Anterior cingulate cortex (tissue), 58 donors: ENCODE measurements at places on chromosomes 3 and 15.

DNA sequence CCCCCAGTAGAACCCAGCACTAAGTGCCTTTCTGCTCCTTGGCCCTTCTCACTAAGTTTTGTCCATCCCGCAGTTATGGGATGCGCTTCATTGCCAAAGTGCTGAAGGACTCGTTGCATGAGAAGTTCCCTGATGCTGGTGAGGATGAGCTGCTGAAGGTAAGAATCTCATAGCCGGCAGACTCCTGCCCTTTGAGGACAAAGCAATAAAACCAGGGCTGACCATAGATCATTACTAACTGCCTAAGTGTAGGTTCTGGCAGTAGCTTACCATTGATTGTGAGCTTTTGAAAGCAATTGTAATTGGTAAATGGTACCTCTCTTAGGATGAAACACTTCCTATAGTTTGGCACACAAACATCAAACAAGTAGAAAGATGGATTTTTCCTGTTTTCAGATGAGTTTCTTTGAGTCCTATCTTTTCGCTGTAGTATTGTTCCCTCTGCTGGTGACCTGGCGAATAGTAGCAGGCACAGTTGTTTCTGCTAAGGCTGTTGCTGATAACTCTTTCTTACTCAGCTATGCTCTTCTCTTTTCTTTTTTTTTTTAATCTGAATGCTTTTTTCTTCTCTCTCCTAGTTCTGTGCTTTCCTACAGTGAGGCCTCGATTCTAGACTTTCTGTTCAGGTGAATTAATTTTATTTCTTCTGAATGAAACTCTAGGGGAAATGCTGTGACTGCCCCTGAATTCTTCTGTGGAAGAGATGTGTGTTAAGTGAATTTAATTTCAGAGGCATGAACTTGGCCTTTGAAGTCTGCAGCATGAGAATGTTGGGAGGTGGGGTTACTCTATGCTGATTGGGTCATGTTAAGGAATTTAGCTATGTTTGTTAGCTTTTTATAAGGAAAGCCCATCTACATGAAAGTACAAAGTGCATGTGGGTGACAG lies 47.4 kb upstream of the CRTC3 start:
- DNase-seq = peak; percentile 31

GRCh38 chr15:67158367-67158766 lies 93.0 kb downstream of the SMAD3 start:
- no peak for DNase-seq

DNA sequence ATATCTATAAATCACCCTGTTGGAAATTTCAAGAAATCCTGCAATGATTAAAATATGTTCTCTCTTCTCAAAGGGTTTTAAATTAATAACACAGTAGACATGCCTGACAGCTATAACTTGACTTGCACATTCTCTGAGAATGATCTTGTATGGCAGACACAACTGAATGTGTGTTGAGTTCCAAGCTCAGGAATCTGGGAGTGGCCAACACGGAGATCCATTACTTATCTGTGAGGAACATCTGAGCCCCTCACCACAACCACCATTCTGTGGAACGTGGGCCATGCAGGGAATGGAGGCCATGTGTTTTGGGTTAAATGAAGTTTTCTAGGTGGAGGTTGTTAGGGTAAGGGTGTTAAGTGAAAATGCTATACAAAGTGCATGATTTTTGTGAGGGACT lies 105.3 kb upstream of the CHMP2B start:
- DNase-seq = no peak

DNA sequence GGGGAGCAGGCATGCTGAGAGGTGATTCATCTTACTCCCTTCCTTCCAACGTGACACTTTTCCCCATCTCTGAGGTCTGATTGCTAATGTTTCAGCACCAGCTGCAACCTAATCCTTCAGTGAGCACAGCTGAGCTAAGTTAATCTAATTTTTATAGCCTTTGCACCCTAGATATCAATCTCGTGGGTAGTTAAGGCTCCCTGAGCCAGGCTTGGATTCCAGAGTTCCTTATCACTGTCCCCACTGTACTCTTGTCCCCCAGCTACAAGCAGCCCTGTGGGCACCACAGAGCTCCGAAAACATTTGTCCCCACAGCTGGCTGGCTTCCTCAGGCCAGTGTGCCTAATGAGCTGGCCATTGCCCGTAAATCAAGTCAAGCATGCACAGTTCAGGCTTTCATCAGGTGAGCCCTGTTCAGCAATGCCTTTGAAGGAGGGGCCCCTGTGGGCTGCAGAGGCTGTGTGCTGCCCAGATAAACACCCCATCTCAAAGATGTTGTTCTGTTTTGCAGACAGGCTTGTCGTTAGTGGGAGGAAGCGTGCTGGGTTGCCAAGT lies 376.9 kb upstream of the RASGRP1 start:
- no peak for DNase-seq

- DNase-seq = no peak
Observed at GRCh38 chr15:83475551-83475950, 28.4 kb downstream of the SH3GL3 start.

- no peak for DNase-seq
Observed at GRCh38 chr15:95176794-95177577, 945.6 kb downstream of the MCTP2 start.

GRCh38 chr15:87687523-87687870 lies 569.0 kb downstream of the NTRK3 start:
- no peak for DNase-seq

DNA sequence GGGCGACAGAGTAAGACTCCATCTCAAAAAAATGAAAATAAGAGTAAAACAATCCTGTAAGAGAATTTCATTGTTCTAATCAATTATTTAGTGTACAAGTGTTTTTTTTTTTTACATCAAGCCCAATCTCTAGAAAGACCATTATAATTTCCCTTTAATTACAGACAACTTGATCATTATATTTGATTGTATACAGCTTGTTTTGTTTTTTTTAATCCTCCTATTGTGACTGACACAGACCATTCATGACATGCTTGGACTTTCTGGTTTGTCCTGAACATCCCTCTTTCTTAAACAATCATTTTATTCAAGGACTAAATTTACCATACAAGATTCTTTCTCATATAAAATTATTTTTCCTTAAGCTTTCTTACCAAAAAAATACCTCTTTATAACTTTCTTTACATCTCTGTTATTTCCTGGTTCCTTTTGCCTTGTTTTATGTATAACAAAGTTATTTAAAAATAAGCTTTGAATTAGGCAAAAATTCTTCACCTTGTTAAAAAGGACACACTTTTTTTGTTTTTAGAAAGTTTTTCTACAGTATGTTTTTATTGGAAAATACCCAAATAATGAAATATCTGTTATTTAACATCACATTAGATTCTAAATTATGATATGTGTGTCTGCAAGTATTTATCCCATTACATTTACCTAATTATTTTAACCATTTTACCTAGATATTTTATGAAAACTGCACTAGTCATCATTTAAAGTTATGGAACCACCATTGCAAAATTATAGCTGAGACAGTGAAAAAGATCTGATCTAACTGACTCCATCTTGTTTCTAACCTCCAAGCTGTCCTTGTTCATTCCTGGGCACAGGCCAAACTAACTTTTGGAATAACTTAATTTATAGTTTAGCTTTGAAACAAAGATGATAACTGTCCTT lies 26.1 kb upstream of the GFM1 start:
- no peak for DNase-seq

DNA sequence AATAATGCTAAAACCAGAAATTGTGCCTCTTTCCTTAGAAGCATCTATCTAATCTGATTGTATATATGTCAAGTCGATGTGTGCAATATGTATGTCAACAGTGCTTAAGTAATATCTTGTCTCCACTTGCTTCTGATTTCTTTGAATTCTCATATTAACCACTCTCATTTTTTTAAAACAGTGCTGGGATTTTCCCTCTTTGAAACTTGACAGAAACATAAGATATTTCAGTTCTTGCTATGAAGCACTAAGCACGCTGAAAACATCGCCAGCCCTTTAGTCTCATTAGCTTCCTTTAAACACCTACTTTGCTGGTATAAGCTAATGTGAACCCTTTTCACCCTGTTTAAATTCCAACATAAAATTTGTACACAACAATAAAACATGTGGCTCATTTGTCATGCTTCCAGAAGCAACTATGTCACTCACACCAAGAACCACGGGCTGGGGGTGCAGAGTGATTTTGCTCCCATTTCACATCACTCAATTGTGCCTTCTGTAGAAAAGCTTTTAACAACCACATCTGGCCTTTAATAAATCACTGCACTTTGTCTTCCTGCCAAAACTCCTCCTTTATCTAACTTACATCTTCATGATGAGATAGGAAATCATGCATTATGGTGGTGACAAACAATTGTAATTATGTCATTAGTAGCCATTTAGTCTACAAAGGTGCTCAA lies 185.2 kb downstream of the FOXP1 start:
- no peak for DNase-seq

DNA sequence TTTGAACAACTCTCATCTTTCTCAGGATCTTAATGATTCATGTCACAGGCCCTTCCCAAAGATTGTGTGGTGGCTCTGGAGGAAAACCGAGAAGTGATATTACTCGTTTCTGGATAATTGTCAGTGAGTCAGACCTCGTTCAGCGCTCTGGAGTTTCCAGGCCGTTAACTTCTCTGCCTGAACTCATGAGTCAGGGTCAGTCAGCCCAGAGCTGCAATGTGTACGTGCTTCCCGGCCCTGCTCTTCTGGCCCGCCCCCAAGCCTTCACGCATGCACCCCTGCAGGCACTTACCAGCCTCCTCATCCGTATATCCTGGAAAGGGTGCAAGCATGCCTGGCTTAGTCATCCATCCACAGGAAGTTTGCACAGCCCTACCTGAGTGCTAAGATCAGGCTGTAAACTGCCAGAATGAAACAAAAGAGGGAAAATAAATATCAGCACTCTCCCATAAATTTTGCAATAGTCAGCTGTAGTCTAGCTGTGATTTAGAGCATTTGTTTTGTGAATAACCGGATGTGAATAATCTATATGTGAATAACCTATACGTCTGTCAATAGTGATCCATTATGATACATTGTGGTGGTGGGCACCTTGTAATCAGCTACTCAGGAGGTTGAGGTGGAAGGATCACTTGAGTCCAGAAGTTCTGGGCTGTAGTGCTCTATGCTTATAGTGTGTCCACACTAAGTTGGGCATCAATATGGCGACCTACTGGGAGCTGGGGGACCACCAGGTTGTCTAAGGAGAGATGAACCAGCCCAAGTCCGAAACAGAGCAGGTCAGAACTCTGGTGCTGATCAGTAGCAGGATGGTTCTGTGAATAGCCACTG lies 35.3 kb upstream of the SEMA4B start:
- DNase-seq = no peak

- no peak for DNase-seq
Observed at GRCh38 chr15:72198356-72199204, 993 bp upstream of the GRAMD2A start.
